ENCODE measurements at places on chromosomes 1 and 21.

DNA sequence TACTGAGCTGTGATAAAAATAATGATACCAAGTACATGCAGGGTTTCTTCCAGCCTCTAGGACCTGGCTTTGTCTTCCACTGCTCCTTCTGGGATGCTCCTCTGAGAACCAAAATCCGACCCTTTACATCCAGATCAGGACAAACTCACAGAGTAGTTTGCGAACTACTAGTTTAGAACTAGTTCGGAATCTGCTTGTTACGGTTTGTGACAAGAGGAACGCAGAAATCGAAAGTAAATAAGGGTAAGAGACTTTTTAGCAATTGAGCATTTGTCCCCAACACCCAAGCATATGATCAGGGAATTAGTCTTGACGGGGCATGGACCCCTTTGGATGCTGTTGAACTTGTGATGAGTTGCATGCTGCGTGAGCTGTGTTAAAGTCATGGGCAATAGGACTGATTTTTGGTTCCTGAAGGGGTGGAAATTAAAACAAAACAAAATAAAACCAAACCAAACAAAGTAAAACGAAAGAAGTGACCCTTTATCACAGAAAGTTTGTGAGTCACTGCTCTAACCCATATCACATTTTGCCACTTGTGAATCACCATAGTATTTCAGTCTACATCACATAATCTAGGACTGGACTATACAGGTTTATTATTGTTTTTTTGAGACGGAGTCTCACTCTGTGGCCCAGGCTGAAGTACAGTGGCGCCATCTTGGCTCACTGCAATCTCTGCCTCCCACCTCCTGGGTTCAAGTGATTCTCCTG lies 35.7 kb upstream of the ERRFI1 start:
- peak; percentile 73 for DNase-seq

DNA sequence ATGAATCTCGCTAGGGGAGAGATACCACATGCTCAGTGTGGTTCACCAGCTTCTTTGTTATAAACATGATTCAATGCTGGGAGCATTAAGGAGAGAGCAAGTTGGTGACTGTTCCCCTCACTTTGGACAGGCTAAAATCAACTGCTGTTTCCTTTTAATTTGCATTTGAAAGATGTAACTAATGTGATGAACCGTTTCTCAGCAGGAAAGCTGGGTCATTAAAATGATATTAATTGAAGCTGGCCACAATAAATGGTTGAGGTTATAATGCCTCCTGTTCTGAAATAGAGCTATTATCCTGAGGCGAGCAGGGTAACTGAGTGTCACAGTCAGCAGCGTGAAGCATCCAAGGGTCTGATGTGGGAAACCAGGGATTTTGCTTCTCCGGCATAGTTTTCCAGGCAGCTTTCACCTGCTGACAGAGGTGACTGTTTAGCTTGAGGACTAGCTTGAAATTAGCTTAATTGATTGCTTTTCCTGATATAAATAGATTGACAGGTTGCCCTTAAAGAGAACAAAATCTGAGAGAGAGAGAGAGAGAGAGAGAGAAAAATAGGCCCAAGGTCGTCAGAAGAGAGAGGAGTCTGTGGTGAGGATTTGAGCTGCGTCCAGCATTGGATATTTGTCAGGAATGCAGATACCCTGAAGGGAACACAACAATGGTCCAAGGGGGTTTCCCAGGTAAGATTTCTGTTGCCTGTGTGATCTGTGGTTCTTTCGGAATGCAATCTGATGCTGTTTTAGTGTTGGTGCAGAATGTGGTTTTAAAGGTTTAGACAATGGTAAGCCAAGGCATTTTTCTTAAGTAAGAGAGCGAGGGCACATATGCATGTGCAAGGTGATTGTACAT lies 209.7 kb downstream of the PATJ start:
- peak; percentile 21 for DNase-seq

DNA sequence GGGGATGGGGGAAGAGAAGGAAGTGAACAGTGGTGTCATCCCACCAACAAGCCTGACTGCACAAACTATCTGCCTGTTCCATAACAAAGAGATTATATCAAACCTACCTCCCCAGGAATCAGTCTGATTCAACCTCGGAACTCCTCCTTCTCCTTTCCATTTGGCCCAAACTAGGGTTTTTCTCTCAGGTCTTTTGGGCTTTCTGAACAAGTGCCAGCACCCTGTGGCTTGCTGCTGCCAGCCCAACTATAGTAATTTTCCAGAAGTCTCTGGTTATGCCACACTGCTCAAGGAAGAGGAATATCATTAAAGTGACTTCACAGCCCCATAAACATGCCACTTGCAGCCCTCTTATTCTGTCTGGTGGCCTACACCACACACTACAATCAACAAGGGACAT lies 70.5 kb downstream of the RGS7 start:
- DNase-seq = no peak

GRCh38 chr1:181113059-181113641 lies 24.6 kb downstream of the IER5 start:
- peak; percentile 88 for DNase-seq

- DNase-seq = peak; percentile 23
Observed at GRCh38 chr1:9852410-9853248, 28.9 kb upstream of the CLSTN1 start.

DNA sequence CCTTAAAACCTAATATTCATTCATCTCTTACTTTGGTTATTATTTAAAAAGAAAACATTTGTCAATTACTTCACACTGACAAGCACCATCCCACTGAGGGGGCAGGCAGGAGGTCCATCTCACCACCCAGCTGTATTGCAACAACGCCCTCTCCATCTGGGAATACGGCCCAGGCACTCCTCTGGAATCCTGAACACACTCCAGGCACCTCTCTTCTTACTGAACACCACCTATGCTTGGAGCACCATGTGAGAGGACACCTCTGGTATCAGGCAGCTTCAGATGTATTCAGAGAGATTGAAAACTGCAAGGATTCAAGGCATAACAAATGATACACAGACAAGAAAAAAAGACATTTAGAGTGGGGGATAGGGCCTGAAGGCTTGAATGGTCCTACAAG lies 147.1 kb downstream of the CACNA1E start:
- DNase-seq = no peak

DNA sequence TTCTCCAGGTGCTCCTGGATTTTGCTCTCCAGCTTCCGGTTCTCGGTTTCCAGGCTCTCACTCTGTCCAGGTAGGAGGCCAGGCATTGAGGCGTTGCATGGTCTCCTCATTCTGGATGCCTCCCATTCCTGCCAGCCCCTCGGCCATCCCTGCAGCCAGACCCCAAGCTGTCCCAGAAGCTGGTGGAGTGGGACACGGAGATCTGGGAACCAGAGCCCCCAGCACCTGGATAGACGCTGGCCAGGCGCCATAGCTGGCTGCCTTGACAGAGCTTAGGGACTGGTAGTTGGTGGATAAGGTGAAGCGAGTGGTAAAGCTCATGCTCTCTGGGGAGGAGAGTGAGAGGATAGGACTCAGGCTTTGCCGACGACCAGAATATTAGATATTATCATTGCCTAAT lies 29.6 kb downstream of the RAP1A start:
- no peak for DNase-seq

DNA sequence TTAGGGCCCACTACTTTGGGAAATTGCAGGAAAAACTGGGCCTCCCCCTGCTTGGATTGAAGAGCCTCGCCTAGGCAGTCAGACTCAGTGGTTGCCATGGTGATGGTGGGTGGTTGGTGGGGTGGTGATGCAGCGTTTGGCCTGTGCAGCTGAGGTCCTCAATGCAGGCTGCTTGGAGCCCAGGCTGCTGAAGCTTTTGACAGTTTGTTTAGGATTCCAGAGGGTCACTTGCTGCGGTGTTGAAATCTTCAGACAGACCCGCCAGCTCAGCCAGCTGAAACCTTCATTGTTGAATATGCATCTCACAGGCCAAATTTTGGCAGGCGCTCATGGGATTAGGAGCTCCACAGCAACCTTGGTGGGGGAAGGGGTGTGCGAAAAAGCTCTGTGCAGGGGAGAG lies 67.9 kb downstream of the CACNA1E start:
- DNase-seq = no peak

GRCh38 chr1:3258386-3259003 lies 189.5 kb downstream of the PRDM16 start:
- no peak for DNase-seq

DNA sequence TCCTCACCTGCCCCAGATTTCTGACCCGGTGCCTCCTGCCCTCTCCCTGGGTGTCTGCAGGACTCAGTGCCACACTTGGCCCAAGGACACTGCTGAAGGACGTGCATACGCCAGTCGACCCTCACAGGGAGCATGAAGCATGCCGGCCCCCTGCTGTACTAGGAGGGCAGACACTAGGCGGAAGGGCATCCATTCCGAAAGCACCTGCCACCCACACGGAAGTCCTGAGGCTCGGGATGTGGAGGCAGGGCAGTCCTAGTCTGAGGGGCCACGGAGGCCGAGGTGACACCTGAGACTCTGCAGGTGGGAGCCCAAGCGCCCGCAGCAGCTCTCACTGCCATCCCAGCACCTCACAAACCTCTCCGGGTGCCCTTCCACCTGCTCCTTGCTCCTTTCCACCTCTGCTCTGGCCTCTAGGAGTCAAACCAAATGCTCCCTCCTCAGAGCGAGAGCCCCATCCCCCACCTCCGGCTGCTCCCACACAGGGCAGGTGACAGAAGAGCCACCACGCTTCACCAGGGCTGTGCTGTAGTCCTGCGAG lies 2.4 kb downstream of the NPHP4 start:
- no peak for DNase-seq

- DNase-seq = no peak
Observed at GRCh38 chr1:62232871-62233278, 38.2 kb downstream of the L1TD1 start.

GRCh38 chr1:227415115-227415790 lies 97.0 kb upstream of the CDC42BPA start:
- no peak for DNase-seq

- peak; percentile 7 for DNase-seq
Observed at GRCh38 chr1:19169642-19170041, 40.4 kb downstream of the UBR4 start.

DNA sequence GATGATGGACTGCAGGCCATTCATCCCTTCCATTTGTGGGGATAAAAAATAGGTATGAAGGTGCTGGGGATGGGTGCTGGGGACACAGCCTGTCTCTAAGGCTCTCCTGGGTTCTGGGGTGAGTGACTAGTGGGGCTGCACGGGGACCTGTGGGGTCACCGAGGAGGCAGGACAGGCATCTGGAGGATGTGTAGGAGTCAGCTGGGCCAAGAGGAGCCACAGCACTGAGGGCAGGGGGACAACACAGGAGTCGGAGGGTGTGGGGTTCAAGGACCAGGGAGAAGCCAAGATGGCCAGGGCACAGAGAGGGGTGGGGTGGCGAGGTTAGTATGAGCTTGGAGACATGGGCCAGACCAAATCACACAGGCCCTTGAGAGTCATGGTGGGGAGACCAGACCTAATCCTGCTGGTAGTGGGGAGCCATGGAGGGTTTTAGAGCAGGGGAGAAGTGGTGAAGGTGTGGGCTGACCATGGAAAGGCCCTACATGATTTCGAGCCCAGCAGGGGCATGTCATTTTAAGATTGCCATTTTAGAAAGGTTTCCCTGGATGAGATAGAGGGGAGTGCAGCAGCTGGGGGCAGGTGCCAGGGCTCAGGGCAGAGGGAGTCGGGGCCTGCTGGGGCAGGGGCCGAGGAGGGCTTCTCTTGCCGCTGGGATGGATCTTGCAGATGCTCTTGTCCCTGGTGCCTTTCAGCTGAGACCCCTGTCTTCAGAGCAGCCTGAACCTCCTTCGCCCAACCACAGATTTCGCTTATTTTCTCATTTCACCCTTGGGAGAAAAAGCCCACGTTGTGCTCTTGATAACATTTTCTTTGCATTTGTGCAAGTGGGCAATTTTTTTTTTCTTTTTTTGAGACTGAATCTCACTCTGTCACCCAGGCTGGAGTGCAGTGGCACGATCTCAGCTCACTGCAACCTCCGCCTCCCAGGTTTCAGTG lies 22.7 kb downstream of the SERINC2 start:
- no peak for DNase-seq

DNA sequence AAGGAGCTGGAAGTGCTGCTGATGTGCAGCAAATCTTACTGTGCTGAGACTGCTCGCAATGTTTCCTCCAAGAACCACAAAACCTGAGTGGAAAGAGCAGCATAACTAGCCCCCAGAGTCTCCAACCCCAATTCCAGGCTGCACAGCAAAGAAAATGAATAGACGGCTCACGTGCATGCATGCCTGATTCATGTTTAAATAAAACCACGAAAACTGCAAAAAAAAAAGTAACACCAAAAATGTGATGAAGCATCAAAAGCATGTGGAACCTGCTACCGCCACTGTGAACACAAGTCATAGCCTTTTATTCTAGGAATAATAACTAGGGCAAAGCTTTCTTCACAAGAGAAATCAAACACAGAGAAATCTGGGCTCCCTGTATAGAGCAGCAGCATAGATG lies 9.6 kb upstream of the TRNP1 start:
- DNase-seq = no peak

GRCh38 chr21:33650230-33650629 lies 7.9 kb downstream of the ITSN1 start:
- no peak for DNase-seq

- DNase-seq = no peak
Observed at GRCh38 chr1:57325117-57325516, 98.7 kb downstream of the DAB1 start.

GRCh38 chr1:67700692-67701410 lies 15.8 kb downstream of the GADD45A start:
- peak; percentile 55 for DNase-seq

DNA sequence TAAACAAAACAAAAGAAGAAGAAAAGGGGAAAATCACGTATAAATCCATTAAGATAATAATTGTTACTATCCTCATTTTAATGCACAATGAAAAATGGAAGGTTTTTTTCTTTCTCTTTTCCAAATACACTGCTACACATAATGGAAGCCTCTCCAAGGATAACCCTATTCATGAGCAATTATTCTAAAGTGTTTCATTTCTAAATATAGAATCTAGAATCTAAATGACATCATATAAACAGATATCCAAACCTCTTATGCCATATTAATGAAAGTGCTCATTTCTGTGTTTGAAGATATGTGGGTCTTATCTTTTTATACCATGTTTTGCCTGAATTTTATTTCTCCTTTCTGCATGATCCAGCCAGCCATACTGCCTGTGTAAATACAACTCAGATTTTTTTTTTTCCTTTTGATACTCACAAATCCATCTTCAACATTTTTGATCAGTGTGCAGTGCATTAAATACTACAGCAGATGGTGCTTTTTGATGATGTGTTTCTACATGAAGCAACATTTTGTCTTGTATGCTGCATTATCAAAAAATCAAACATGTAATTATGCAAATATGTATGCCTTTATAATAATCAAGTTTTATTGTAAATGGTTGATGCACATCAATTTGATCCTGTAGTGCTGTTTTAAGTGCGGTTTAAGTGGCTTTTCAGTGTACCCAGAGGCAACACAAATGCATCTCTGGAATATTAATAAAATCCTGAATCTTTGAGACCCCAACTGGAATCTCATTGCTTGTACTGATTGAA lies 625.6 kb upstream of the PTBP2 start:
- no peak for DNase-seq

DNA sequence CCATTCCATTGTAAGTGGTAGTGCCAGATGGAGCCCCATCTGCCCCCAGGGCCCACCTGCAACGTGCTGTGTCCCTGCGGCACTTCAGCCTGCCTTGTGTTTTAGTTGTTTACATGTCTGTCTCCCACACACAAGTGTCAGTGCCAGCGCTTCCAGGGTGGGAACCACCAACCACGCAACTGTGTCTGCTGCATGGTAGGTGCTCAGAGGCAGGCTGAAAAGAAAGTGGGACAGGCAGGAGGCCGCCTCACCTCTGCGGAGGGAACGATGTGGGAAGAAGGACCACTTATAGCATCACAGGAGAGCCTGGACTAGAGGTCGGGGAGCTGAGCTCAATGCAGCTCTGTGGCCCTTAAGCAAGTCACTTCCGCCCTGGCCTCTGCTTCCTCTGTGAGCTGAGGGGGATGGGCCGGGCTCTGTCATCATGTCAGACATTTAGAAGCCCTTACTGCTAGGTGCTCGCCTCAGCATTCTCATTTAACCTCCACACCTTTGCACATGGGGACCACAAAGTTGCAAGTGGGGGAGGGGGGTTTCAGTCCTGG lies 17.9 kb downstream of the SLC9A1 start:
- DNase-seq = no peak
